Stimulated activated CD8-positive, alpha-beta memory T cell treated with anti-CD3 and anti-CD28 coated beads, Interleukin-7, amount 100 ng/mL, for 48 hours (primary cell): ENCODE measurements at places on chromosomes 3 and 15.
A peak's percentile ranks its signal among the peaks of the same experiment; 100 is the strongest.

DNA sequence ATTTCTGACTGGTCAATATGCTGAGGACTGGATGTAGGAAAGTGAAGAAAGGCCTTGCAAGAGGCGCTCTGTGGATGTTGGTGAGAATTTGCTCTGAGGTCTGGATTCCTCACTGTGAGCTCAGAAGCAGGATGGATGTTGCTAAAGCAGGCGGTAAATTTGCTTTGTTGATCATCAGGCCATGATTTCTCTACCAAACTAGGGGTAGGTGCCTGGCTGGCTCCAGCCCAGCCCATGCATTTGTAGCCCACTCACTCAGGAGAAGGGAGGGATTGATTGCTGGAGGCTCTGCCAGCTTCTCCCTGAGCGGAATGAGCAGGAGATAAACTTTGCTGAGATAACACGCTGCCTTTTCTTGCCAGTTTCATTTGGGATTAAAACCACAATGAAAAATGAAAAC lies 44.3 kb upstream of the NTRK3 start:
- no peak for DNase-seq

- no peak for DNase-seq
Observed at GRCh38 chr15:81111510-81112470, 22.3 kb upstream of the CFAP161 start.

GRCh38 chr15:45670091-45670490 lies 35.3 kb downstream of the SQOR start:
- DNase-seq: no peak

GRCh38 chr15:35197306-35197705 lies 112.2 kb upstream of the NANOGP8 start:
- DNase-seq: no peak

GRCh38 chr3:5016211-5017161 lies 37.2 kb downstream of the BHLHE40 start:
- DNase-seq: no peak

DNA sequence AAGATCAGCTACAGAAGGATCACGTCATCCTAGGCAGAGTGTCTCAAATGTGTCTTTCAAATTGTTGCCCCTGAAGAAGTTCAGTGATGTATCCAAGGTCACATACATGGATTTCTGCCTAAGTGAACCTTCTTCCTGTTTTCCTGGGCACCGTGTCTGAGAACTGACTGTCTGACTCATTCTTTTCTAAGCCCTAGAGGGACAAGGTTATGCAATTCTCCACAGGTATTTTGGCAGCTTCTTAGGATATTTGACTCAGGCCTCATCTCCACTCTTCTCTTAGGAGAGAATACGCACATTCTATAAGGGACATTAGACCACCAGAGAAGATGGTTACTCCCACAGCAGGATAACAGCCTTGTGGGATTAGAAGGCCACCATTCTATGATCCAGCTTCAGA lies 391.9 kb upstream of the THBS1 start:
- no peak for DNase-seq

DNA sequence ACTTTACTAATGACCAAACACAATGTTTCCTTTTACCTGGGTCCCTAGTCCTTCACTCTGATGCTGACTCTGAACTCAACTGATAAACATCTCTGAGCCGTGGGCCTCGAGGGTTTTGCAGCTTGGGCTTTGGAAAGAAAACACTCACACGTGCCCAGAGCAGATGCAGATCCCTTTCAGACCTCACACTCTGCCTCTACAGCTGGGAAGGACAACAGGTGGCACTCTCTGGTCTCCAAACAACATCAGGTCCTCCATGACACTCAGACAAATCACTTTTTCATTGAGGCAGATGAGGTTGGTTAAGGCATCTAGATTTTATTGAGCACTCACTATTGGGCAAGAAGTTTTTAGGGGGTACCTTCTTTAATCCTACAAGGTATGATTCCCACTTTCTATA lies 64.7 kb upstream of the NTRK3 start:
- no peak for DNase-seq

DNA sequence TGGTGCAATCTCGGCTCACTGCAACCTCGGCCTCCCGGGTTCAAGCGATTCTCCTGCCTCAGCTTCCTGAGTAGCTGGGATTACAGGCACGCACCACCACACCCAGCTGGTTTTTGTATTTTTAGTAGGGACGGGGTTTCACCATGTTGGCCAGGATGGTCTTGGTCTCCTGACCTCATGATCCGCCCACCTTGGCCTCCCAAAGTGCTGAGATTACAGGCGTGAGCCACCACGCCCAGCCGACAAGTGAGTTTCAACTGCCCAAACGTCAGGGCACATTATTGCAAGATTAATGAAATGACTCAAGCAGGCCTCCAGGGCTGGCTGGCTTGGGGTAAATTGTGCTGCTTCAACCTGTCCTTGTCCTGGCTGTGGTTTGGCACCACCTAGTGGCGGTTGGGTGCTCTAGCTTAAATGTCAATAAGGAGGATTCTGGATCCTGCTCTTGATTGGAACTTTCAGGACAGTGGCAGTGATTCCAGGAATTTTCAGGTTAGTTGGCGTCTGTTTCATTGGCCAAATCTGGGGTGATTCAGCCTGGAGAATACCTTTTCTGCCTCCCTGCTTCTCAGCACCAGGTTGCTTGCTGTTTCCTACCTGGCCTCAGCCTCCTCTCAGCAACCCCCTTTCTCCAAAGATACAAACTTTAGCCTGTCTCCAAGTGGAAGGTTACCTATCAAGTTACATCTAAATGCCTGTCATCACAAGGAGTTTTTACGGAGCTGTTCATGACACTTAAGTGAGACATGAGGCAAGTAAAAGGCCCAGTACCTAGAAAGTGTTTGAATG lies 32.4 kb upstream of the SACM1L start:
- DNase-seq: peak; percentile 78

DNA sequence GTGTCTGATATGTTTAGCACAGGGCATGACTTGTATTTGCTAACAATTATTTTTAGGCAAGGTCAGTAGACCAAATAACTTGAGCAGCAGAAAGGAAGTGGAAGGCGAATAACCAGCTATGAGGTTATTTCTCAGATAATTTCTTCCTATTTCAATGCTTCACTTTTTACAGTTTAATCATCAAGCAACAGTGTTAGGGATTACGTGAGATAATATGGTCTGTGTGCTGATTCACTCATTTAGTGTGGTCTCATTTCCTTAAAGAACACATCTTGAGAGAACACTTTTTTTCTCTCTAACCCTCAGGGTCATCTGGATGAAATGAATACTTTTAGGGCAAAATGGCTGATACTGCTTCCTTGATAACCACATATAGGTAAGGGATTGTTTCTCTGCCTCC lies 126.0 kb upstream of the CCNL1 start:
- DNase-seq: no peak

DNA sequence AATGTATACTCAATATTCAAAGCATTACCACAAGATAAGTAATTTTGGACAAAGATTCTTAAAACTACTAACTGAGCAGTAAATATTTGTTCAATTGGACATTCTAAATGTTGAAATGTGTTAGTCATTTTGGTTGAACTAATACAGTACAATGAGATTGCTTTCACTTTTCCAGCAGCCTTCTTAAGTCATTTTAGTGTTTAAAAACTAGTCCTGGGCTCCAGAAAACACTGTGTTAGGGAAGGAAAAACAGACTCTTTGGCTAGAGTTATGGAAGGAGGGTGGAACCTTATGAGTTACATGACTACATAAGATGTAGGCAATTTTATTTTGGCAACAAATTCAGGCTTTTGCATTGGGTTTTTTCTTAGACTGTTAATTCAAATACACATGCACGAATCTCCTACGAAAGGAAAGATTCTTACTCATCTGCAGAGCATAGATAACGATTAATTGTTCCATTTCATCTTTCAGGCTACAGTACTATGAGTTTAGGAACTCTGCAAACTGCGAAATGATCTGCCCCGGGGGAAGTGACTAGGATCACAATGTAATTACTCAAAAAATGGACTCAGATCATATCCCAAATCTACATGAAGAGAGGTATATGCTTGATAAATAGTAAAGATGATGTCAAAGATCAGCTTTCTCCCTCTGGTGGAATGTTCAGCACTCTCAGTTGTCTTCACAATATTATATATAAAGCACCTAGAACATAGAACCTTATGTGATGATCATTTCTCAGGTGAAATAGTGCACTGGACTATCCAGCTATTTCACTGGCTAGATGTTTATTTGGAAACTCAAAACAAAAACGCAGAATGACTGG lies 492.8 kb upstream of the MDFIC2 start:
- DNase-seq: no peak

DNA sequence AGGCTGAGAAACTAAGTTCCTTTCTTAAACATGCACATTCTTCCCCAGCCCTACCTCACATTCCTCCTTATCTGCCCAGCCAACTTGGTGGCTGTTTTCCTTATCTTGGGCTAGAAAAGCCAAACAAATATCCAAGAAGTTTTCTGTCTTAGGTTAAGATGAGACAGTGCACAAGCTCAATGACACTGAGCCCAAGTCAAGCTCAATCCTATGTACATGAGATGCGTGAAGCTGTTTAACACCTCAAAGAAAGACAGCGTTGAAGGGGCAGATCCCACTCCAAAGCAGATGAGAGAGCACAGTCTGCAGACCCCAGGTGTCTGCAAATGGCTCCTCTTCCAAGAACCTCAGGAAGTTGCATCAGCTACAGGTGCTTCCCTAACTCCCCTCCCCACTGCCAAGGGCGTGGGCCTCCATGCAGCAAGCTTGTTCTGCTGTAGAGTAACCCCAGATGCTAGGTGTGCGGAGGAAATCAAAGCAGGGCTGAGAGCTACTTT lies 16.6 kb downstream of the LRRC2 start:
- DNase-seq: no peak

DNA sequence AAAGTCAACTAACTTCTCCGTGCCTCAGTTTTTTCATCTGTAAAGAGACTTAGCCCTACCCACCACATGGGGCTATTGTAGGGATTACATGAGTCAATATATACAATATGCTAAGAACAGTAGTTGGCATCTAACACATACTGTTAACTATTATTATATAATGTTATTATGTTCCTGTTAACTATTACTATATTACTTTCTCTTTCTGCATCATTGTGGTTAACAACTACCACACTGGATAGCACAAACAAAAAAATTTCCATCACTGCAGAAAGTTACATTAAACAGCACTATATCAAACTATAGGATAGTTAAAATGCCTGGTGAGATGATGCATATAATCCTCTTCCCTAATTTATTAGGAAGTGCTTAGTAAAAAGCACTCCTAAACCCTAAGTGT lies 23.7 kb downstream of the STAG1 start:
- DNase-seq: no peak

GRCh38 chr15:91895051-91895450 lies 41.5 kb downstream of the SLCO3A1 start:
- no peak for DNase-seq

- DNase-seq: no peak
Observed at GRCh38 chr3:71618538-71618937, 35.0 kb upstream of the FOXP1 start.

DNA sequence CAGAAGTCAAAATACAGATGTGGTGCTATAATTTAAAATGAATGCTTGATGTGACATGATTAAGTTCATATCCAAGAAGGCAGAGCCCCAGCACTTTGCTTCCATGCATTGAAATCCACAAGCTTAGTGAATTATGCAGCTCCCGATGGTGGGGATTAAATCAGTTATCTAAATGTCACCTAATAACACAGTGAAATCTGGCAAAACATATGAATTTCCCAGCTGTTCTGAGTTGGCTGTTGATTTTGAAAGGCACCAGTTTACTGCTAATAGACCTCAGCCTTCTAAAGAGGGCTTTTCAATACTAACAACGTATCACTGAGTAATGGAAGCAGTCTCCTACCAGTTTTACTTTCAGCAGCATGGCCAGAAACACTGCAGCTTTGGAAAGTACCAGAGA lies 19.8 kb upstream of the CRBN start:
- DNase-seq: no peak

- no peak for DNase-seq
Observed at GRCh38 chr3:30408105-30408557, 198.3 kb upstream of the TGFBR2 start.

GRCh38 chr3:149713730-149714654 lies 38.3 kb downstream of the COMMD2 start:
- DNase-seq: no peak

DNA sequence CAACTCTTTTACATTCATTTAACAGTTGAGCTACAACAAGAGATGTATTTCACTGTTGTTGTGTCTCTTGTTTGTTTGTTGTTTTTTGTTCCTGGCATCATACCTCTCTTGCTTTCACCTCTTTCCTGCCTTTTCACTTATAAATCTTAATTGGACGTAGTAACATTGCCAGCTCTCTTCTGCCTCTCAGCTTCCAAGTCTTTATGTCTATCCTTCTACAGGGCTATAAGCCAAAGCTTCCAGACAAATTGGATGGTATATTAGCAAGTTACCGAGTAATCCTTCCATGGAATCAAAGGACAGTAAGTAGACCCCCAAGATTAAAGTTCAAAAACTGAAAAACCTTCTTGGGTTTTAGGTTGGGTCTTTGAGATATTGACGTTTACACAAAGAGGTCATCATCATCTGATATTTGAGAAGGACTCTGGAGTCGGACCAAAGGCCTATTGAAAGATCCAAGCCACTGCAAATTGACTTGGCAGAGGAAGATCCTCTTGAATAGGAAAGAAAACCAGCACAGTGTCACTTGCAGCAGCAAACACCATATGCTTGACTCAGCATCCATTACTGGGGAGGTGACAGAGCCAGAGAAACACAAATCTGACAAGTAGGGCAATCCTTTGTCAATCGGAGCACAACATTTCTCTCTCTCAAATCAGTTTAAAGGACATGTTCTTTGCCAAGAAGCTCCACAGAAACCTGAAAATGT lies 648.5 kb upstream of the NR2F2 start:
- no peak for DNase-seq

DNA sequence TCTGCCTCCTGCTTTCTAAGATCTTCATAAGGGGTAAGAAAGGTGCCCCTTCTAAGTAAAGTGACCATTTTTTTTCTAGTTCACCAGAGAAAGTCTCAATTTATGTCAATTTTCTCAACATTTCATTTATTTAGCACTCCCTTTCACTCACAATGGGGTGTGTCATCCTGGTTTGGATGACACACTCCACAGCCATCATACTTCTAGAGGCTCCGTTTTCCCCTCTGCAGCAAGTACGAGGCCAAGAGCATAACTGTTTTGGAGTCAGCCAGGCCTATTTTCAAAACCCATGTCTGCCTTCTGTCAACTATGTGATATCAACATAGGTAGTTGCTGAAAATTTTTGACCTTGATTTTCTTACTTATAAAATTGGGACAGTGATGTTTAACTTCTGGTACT lies 703.2 kb downstream of the NLGN1 start:
- no peak for DNase-seq

- DNase-seq: no peak
Observed at GRCh38 chr3:102183186-102183585, 251.6 kb upstream of the ZPLD1 start.

GRCh38 chr3:7651274-7651673 lies 790.4 kb downstream of the GRM7 start:
- DNase-seq: no peak

- DNase-seq: no peak
Observed at GRCh38 chr3:99858469-99858868, 40.8 kb downstream of the CMSS1 start.

GRCh38 chr15:53512029-53512428 lies 247.4 kb downstream of the WDR72 start:
- no peak for DNase-seq
